T-helper 1 cell (primary cell): ENCODE measurements at places on chromosomes 5 and 9.
A peak's percentile ranks its signal among the peaks of the same experiment; 100 is the strongest.

DNA sequence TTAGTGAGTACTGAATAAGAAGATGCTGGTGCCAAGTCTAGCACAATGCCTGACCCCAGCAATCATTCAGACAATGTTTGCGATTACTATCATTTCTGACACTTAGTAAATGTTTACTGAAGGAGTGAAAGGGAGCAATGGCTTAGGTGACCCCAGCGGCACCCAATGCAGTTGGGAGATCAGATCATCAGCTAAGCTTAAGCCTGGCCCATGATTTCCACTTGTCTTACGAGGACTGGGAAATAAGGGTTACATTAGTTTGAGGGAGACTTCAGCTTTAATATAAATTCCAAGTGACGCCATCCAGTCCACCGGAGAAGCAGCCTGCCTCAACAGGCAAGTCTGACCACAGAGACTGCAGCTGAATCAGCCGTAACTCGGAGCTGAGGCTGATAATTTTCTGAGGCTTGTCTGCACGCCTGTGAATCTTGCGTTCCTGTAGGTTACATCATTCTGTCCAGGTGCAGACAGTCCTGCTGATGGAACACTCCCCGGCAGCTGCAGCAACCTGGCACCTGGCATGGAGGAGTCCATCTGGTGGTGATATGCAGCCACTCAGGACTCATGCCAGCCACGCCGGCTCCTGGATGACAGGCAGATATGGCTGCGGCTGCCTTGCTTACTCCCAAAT lies 34.9 kb upstream of the FGF1 start:
- DNase-seq: no peak

- DNase-seq: no peak
Measured at GRCh38 chr5:174829511-174829864, 105.1 kb downstream of the MSX2 start.

GRCh38 chr9:127149010-127149409 lies 26.6 kb upstream of the ANGPTL2 start:
- no peak for DNase-seq

GRCh38 chr9:108933231-108933717 lies 650 bp downstream of the ELP1 start:
- peak; percentile 6 for DNase-seq

- no peak for DNase-seq
Measured at GRCh38 chr9:91421128-91421765, 2.4 kb downstream of the NFIL3 start.

- no peak for DNase-seq
Measured at GRCh38 chr5:1002836-1003235, 5.8 kb upstream of the NKD2 start.

GRCh38 chr9:88084357-88085183 lies 53.7 kb downstream of the SPATA31C2 start:
- DNase-seq: no peak

GRCh38 chr9:83965350-83966208 lies 14.4 kb downstream of the HNRNPK start:
- DNase-seq: no peak

DNA sequence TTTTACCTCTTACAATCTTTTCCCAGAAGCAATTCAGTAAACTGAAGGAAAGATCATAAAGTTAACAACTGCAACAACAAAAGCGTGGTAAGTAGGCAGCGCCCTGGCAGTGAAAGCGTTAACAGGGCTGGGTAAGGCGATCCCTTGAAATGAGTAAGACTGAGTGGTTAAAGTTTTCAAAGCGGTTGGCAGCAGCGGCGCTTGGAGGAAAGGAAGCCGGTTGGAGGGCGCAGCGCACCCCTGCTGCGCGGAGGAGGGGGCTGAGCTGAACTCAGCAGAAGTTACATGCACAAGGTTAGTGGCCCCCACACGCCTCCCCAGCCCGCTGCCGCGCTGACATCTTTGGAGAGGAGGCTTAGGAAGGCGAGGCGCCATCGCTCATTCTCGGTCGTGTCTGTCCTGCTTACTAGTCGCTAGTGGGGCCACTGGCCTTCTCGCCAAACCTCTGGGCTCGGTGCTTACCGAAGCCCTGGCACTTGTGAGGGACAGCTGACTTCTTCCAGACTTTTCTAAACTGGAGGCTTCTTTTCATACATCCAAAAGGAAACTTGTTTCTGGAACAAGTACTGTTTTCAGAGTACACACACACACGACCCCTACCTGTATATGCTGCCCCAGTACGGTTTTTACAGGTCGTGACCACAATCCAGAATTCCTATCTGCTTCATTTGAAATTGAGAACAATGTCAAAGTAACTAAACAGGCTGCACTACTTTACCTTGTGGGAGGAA lies at the start of gene SH3RF2:
TSS of gene SH3RF2 (plus strand) at position 178 of the 731 bp plus-strand sequence. CDS start 1,351 bp downstream, outside the sequence.
- peak; percentile 12 for DNase-seq

- no peak for DNase-seq
Measured at GRCh38 chr9:90893706-90894105, 92.1 kb downstream of the SYK start.

DNA sequence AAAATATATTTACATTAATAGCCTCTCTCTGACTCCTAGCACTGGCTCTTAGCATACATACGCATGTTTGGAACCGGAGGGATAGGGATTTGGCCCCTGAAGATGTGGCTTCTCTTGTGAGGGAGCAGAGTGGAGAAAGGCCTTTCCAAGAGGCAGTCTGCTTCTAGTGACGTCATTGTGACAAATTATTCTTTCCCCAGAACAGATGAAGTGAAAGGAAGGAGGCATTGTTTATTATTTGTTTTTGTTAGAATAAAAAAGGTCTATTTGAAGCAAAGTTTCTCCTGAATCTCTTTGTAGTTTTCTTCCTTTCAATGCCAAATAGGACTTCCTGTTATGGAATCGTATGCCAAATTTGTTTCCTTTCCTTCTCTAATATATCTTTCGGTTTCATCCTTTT lies 361.6 kb downstream of the ICE1 start:
- no peak for DNase-seq

- DNase-seq: no peak
Measured at GRCh38 chr5:162806195-162806594, 631.2 kb upstream of the CCNG1 start.

GRCh38 chr5:97338729-97339128 lies 155.7 kb upstream of the RIOK2 start:
- DNase-seq: no peak

DNA sequence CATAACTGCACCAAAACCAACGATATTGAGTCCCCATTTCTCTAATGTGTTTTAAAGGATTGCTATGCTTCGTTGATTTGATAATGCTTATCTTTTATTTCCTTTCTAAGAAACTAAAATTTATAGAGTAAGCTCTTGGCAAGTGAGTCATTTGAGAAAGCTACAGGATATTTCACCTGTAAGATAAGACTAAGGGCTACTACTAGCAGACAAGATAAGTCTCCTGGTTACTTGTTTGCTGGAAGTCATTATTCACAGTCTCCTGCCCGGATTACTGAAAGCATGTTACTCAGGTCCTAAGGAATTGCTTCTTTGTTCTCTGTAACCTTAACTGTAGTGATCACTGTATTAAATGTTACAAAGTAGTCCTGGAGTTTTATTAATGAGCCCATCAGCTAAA lies 315.9 kb upstream of the RASA1 start:
- no peak for DNase-seq

DNA sequence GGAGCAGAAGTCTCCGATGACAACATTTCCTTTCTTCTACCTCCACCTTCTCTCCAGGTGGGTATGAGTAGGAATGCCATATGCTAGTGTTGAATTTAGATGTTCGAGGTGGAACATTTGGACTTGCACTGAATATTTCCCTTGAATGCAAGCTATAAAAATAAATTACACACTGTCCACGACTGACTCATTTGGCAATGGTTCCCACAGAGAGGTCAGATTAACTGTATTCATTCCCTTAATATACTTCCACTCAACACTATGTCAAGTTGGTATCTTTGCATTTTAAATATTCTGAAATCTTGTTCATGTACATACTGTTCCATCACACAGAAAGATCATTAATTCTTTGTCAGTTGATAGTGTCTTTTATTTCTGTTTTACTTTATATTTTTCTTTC lies 222.6 kb upstream of the PIK3R1 start:
- no peak for DNase-seq

- no peak for DNase-seq
Measured at GRCh38 chr9:135077497-135078200, 9.8 kb upstream of the OLFM1 start.

- no peak for DNase-seq
Measured at GRCh38 chr5:1138445-1139245, 26.8 kb upstream of the SLC12A7 start.

- no peak for DNase-seq
Measured at GRCh38 chr5:148397968-148398595, 14.3 kb downstream of the FBXO38 start.

- no peak for DNase-seq
Measured at GRCh38 chr9:93256878-93257807, 73.2 kb downstream of the WNK2 start.

- no peak for DNase-seq
Measured at GRCh38 chr9:89374176-89374575, 55.9 kb downstream of the SECISBP2 start.

GRCh38 chr9:90421786-90422185 lies 220.8 kb downstream of the DIRAS2 start:
- DNase-seq: no peak

DNA sequence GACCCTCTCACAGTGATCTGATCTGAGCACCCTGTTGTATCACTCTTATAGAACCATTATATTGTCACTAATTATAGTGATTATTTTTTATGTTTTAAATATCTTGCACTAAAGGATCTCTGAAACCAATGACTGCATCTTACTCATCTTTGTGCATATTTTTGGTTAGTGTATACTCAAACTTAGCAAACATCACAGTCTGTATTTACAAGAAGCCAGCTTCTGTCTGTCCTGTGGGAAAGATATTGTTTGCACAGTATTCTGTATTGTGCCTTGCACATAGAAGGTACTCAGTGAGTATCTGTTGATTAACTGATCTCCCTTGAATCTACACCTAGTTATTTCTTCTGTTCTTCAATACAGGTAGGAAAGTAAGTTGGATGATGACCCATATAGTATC lies 131.5 kb downstream of the PAM start:
- no peak for DNase-seq

- no peak for DNase-seq
Measured at GRCh38 chr5:16791036-16791705, 144.9 kb downstream of the MYO10 start.

- DNase-seq: no peak
Measured at GRCh38 chr9:86730163-86730928, 217.0 kb downstream of the GAS1 start.

GRCh38 chr9:78325846-78326360 lies 29.0 kb downstream of the PSAT1 start:
- DNase-seq: no peak

DNA sequence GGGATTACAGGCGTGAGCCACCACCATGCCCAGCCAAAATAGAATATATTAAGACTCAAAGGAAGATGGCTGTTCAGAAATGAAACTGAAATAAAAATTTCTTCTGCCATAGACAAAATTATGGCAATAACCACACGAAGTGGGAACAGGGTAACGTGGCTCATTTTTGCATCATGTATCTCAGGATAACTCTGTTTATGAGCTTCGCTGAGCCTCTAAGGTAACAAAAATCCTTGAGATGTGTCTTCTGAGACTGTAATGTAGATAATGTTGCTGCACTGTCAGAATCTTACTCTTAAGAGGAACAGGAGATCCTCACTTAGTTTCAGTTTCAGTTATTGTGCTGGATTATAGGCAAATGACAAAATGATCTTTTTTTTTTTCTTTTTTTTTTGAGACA lies 153.8 kb downstream of the GOLPH3 start:
- no peak for DNase-seq

GRCh38 chr5:16975950-16976624 lies 40.0 kb upstream of the MYO10 start:
- no peak for DNase-seq

DNA sequence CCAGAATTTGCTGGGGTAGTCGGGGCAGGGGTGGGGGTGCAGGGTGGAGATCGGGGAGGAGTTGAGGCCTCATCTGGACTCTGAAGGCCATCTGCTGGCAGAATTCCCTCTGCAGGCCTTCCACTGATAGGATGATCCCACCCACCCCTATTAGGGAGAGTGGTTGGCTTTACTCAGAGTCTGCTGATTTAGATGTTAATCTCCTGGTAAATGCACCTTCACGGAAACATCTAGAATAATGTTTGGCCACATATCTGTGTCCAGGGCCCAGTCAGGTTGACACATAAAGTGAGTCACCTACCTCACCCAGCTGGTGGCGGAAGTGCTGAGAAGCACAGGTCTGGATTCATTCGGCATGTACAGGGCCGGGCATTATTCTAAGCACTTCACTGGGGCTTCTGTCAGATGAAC lies 50.0 kb downstream of the DAPK1 start:
- DNase-seq: no peak

GRCh38 chr9:4384750-4385149 lies 84.9 kb upstream of the GLIS3 start:
- DNase-seq: no peak

- no peak for DNase-seq
Measured at GRCh38 chr5:107565791-107566767, 104.7 kb downstream of the EFNA5 start.

- no peak for DNase-seq
Measured at GRCh38 chr5:74169701-74170100, 470.8 kb downstream of the ENC1 start.

GRCh38 chr9:100074093-100074492 lies 24.7 kb downstream of the ERP44 start:
- no peak for DNase-seq

GRCh38 chr5:153793699-153794098 lies 245.0 kb downstream of the FAM114A2 start:
- DNase-seq: no peak

DNA sequence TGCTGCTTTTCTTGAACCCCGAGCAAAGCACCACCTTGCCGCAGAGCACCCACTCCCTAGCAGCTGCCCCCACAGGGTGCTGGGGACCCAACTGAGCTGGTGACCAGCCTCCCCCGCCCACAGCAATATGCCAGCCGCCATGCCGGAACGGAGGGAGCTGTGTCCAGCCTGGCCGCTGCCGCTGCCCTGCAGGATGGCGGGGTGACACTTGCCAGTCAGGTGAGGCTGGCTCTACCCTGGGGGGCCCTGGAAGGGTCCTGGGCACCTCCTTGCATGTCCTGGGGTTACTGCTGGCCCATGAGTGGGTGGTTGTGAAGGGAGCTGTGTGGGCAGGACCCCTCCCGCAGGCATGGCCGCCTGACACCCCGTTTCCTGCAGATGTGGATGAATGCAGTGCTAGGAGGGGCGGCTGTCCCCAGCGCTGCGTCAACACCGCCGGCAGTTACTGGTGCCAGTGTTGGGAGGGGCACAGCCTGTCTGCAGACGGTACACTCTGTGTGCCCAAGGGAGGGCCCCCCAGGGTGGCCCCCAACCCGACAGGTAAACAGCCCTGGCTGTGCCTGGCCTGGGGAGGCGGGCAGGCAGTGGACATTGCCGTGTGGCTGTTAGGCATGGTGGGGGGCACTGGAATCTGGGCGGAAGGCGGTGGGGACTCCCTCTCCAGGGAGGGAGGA lies 7.2 kb downstream of the EGFL7 start:
- no peak for DNase-seq
